ENCODE measurements at places on chromosomes 2 and 18.

GRCh38 chr18:22314001-22314400, 103.7 kb downstream of the CTAGE1 start:
- no peak for DNase-seq

DNA sequence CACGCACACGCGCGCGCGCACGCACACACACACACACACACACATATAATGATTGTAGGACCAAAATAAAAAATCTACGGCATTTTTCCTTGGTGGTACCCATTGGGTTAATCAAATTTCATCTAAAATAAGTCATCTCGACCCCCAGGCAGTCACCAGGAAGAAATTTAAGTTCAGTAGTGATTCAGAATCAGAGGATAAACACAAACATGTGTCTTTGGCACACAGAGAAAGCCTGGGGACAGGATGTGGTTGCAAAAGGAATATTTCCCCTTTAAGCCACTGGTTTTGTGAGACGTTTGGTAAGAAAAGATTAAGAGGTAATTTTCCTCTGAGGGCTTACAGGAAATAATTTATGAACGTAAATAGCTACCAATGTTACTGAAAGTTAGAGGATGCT, 171.6 kb upstream of the PIEZO2 start:
- no peak for DNase-seq

DNA sequence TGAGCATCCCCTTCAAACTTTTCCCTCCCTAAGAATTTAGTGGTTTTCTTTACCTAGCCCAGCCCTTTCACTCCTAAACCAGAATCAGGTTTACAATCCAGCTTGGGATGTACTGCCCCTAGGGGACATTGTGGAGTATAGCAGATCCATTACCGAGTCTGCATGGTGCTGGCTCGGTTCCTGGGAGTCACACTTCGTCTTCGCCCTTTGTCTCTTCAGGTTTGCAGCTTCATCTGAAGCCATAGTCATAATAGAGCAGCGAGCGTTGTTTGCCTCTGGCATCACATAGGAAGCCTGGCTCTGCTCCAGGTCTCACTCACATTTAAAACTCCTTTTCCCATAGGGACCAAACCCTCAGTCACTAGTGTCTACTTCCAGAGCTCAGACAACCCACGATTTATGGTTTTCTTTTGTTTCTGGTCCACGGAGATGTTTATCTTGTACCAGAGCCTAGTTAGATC, 16.8 kb upstream of the LYPD6 start:
- peak; percentile 82 for DNase-seq

DNA sequence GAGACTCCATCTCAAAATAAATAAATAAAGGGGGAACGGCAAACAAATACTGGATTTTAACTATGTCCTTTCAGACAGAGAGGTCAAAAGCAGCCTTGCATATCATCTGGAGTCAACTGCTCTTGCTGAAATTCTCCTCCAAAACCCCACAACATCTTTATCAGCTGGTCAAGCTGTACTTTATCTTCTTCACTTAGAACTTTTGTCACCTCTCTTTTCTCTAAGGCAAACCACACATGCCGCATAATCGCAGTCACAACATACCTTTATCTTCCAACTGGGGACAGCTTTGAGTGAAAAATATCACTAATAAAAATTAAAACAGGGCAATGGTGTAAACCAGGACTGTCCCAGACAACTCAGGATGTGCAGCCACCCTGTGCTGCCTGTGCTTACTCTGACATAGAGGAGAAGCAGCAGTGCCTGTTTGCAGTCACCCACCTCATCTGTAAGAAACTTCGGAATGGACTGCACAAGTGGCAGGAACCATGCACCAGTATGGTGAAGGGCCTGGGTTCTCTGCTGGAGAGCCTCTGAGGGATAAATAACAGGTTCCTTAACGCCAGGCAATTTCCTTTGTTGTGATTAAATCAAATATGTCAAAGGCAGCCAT, 6.2 kb downstream of the MPPE1 start:
- no peak for DNase-seq

DNA sequence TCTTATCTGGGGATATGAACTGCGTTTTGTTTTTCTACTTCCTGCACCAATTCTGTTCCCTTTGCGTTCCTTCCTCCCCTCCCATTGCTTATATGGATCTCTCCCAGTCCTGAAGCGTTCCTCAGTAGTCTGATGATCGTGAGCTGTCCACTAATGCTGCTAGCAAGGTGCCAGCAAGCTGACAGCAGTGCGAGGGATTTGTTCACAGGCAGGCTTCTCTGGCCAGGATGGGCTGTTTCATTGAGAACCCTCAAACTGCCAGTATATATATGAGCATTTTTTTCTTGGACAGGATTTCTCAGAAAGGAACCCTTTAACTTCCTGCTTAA, 40.1 kb downstream of the GTF3C3 start:
- DNase-seq = no peak

DNA sequence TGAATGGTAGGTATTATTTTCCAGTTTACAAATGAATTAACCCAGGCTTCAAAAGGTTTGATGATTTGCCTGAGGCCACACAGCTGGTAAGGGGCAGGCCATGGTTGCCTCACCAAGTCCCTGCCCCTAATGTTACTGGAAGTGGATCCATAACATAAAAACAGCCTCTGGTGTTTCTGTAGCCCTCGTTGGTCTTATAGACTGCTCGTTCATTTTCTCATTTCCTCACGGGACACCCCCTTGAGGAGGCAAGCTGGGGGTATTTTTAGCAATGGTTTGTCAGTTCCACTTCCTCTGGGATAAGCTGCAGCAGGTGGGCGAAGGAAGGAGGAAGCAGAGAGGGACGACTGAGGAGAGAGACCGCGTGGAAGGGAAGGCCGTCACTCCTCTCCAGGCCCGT, 32.9 kb upstream of the NDUFV2 start:
- DNase-seq = no peak

DNA sequence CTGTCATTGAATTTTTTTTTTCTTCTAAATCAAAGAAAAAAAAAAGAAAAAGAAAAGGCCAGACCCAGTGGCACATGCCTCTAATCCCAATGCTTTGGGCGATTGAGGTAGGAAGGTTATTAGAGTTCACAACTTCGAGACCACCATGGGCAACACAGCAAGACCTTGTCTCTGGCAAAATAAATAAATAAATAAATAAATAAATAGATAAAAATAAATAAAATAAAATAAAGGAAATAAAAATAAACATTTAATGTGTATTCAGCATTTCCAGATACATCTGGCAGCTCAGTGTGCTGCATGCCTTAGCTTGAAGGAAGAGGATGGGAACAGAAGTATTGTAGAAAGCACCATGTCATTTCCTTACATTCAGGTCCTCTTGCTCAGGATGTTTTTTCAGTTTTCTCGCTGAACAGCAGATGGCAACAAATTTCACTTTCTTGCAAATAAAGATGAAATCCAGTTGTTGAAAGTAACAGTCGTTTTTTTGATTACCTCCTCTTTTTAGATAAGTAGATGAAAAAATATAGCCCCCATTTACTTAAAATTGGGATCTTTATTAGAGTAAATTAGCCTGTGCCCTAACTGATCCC, 25.7 kb upstream of the FAM178B start:
- peak; percentile 57 for DNase-seq

DNA sequence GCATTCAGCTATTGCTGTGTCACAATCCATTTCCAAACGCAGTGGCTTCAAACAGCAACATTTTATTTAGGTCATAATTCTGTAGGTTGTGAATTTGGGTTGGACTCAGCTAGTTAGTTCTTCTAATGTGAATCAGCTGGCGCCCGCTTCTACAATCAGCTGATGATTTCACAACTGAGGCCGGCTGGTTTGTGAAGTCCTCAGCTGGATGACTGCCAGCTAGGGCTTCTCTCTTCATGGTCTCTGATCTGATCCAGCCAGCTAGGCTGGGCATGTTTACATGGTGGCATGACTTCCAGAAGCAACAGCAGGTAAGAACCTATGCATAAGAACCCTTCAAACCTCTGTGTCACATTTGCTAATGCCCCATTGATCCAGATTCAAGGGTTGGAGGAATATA, 172.0 kb downstream of the SLC4A10 start:
- DNase-seq = no peak

DNA sequence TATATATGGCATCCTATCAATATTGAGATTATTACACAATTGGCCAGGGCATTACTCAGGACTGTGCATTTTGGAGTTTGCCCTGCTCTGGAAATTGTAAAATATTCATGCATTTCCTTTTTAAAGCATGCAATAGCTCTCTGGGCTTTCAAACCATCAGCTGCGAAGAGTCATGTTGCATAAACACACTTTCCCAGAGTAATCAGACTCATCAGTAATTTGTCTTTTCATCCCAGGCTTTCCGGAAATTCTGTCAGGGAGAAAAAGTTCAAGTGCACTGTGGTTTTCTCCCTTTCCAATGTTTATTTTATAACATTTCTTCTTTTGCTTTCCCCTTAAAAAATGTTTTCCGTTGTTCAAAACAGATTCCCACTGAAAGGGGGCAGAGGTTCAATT, 38.9 kb upstream of the FHL2 start:
- DNase-seq = no peak

DNA sequence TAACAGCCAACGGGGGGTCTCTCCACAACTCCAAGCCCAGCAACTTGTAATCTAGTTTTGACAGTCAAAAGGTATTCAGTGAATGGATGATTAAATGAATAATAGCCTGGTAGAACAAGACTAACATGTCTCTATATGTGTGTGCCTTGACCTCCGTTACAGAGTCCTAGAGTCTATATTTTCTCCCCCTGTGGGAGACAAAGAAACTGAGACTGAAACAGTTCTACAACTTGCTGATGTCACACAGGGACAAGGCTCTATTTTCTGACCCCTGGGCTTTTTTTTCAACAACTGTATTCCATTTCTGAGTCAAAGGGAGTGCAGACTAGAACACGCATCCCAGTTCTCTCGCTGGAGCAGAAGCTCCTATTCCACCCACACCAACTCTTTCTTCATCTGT, 223.6 kb upstream of the AGAP1 start:
- no peak for DNase-seq

GRCh38 chr2:211948932-211949331, 589.7 kb downstream of the ERBB4 start:
- no peak for DNase-seq

DNA sequence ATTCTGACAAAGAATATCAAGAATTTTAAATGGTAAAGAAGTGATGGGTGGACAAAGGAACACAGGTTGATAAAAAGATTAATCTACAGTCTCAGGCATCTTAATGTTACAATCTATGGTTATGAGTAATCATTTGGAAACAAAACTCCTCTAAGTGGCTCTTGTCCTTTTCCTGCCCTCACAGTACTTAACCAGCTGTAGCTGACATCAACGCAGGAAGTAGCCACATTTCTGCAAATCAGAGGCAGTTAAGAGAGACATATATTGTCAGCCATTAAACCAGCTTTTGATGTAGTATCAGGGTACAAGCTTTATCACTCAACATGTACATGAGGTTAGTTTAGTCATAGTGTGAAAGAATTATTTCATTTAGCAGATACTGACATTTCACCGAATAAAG, 244.6 kb downstream of the NR4A2 start:
- DNase-seq = no peak

GRCh38 chr18:79680891-79681339, 1.3 kb downstream of the CTDP1 start:
- no peak for DNase-seq

- DNase-seq = no peak
These were observed 405.8 kb upstream of the SLC39A10 start for GRCh38 chr2:195251214-195251613.

- DNase-seq = no peak
These were observed 776.0 kb downstream of the DCC start for GRCh38 chr18:53115876-53116585.

DNA sequence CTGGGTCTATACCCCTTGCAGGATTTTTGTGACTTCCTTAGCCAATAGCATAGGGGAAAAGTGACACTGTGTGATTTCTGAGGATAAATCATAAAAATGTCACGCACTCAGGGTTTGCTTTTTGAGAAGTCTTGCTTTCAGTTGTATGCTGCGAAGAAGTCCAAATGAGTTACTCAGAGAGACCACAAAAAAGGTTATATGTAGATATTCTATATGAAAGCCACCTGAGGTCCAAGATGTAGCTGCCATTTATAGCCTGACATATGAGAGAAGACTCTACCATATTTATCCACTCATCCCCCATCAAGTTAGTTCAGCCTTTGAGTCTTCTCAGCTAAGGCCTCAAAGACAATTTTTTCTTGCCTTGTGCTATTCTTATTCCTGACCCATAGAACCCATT, 488.3 kb upstream of the MAP2 start:
- no peak for DNase-seq

GRCh38 chr2:73877071-73877802, 15.6 kb upstream of the ACTG2 start:
- DNase-seq = no peak

DNA sequence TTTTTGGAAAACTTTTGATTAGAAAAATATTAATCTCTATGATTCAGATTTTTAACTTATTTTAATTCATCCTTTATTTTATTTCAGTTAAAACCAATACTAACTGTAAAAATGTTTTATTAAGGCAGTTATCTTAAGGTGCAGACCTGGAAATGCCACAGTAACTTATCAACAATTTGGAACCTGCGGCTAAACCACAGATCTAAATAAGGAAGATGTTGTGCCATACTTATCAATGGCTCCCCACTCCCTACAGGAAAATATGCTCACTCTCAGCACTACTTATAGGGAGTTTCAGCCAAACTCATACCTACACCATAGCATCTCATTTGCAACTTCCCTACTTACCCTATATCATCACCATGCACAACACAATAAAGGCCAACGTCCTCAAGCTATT, 226.9 kb upstream of the KYNU start:
- DNase-seq = no peak

DNA sequence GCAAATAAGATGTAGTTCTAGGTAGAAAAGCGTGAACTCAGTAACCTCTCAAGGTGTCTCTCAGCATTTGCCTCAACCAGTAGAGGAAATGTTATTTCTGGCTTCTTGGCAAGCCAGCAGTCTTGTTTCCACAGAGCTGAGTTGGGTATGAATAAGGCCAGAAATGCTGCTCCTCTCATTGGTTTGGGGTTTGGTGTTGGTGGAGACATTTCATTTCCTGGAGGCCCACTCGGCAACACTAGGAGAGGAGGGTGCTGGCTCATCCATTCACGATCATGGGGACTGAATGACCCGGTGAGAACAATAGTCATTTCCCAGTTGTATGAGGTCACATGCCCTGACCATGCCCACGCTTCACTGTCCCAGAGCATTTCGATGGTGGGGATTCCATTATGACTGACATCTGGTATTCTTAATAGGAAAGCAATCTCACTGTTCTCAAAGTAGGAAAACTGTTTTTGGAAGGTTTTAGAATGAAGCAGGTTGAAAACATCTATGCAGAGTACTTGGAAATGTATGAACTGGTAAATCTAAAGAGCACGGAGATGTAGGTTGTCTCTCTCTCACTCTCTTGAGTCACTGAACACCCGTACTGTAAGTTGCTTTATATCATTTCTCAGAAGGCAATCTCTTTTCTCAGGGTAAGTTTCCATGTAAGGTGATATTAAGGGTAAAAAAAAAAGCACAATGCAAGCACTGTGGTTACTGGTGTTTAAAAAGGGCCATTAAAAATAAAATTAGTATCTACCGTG, 37.1 kb upstream of the CTLA4 start:
- DNase-seq = no peak

- no peak for DNase-seq
These were observed 193.4 kb downstream of the CCDC102B start for GRCh38 chr18:68991286-68991685.

GRCh38 chr2:157933160-157933920, 57.2 kb upstream of the ACVR1 start:
- peak; percentile 68 for DNase-seq
